ENCODE measurements at places on chromosomes 16 and 17.

DNA sequence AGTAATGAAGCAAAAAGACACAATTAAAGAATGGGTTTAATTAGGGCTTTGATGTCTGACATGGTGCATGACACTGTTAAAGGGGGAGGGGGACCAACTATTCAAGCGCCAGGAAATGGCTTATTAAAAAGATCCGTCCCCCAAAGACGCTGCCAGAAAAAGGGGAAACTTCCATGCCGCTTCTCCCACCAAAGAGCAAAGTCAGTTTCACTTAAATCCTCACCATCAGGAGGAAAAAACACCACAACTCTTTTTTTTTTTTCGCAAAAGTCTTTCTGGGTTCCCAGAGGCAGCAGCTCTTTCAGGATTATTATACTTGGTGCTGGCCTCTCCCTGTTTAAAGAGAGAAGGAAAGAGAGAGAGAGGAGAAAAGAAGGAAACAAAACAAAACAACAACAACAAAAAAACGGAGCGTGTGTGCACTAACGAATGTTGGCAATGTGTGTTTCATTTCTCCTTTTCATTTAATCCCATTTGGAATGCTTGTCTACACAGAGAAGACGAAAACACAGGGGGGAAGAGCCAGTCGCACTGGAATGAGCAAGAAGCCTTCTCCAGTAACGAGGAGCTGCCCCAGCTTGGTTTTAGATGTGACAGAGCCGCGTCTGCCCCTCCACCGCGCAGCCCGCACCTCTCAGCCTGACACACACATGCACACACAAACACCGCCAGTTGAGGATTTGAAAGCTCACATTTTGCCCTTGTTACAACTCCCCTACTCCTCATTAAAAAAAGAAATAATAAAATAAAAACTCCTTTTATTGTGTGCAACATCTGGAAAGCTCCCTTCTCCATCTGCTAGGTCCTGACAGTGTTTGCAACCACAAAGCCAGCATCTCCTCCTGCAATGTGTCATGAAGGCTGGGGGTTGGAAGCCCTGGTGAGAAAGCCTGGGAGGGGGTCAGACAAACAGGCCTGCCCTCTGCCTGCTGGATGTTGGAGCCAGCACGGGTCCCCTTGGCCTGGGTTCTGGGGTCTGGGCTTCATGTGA is 32.7 kb upstream of the AXIN2 start:
- no peak for DNase-seq

- DNase-seq: no peak
Observed at GRCh38 chr17:47949946-47950345, 7.7 kb downstream of the PRR15L start.

DNA sequence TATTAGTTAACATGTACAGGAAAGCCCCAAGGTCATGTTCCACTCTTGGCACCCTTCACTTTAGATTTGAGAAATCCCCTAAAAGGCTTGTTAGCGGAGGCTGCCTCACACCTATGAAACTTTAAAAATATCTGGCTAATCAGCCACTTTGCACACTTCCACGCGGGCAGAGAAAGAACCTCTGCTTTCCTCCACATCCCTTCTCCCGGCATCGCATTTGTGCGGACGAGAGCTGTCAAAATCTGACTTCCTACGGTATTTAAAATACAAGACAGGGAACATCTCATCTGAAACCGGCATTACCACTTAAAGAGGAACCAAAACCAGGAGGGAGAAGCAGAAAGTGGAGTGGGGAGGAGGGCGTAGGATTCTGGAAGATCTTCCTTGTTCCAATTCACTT is 422.3 kb downstream of the TMEM114 start:
- DNase-seq: no peak

- DNase-seq: no peak
Observed at GRCh38 chr16:1539720-1540555, 6.5 kb downstream of the TMEM204 start.

DNA sequence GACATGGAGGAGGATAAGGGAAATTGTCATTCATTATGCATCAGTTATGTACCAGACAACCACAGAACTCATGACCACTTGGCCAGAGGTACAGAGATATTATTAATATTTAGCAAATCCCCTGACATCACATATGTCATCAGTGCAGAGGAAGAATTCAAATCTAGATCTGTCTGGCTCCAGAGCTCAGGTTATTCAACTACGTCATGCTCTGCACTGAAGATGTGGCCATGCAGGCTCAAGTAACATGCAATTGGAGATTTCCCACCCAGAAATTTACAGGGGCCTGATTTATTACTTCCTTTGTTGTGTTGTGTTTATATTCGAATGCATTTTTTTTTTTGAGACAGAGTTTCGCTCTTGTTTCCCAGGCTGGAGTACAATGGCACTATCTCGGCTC is 224.3 kb downstream of the HS3ST4 start:
- no peak for DNase-seq

GRCh38 chr17:40445751-40446468 is 2.7 kb downstream of the IGFBP4 start:
- no peak for DNase-seq

DNA sequence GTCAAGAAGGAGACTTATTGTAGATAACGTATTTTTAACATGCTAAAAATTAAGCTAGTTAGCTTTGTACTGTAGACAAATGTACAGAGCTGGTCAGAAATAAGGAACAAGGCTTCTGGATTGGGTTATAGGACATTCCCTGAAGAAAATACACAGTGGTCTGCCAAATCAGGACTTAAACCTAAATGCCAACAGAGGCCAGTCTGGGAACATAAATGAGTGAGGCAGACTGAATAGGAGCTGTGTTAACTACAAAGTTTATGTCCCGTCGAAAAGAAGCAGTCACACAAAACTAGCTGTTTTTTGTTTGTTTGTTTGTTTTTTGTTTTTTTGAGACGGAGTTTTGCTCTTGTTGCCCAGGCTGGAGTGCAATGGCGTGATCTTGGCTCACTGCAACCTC is 120.4 kb upstream of the C17orf78 start:
- DNase-seq: no peak

GRCh38 chr17:1967213-1967612 is 57.9 kb downstream of the RTN4RL1 start:
- no peak for DNase-seq

DNA sequence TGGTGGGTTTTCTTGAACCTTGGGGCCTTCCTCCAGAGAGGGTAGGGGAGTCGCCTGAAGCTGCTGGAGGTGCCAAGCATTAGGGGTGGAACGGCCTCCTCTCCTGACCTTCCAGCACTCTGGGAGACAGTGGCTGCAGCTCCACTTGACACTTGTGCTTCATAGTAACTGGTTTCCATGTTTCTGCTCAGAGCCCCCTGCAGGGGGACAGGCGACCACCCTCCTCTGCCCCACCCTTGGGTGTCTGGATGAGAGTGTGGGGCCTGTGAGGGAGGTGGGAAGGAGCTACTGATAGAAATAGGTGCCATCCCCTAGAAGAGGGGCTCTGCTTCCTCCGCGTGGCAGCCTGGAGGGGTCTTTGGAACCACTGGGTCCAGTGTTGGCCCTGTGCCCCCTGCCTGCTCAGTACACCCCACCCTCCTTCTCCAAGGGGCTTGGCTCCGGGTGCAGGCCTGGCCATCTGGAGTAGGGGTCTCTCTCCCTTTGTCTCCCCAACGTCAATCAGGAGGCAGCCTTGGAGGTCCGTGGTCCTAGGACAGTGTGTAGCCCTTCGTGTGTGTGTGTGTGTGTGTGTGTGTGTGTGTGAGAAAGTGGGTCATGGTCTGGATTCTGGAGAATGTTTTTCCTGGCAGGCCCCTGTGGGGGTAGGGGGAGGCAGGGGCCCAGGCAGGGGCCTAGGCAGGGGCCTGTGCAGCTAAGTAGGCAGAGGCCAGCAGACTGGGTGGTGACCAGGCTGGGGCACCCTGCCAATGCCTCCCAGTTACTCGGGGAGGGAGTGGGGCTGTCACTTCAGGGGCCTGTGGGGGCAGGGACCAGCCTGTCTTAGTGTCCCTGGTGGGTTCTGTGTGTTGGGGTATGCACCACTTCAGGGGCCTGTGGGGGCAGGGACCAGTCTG is 4.9 kb downstream of the LASP1 start:
- DNase-seq: no peak

- no peak for DNase-seq
Observed at GRCh38 chr17:1461198-1461944, 5.3 kb upstream of the CRK start.

GRCh38 chr16:4733747-4734062 is 366 bp downstream of the ANKS3 start:
- no peak for DNase-seq

DNA sequence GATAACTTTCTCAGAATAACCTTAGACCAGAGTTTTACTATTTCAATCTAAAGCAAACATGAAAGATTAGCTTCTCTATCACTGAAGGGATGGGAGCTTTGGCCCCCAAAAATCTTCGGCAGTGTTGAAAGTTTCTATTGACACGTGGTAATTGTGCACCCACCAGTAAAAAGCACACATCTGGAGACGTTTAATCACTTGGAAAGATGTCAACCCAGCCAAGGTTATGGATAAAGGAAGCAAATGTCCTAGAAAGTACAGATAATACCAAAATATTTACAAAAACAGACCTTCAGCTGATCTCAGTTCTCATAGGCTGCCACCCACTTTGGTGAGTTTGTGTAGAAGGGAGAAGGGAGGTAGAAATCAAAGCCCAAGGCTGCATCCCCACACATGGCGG is 5.3 kb downstream of the MYCBPAP start:
- DNase-seq: no peak
